ENCODE measurements at places on chromosomes 6 and 20. TPM values are rescaled to one million over a fixed set of nuclear protein-coding genes. Genes with fewer than 3 reads are reported as not detected.

DNA sequence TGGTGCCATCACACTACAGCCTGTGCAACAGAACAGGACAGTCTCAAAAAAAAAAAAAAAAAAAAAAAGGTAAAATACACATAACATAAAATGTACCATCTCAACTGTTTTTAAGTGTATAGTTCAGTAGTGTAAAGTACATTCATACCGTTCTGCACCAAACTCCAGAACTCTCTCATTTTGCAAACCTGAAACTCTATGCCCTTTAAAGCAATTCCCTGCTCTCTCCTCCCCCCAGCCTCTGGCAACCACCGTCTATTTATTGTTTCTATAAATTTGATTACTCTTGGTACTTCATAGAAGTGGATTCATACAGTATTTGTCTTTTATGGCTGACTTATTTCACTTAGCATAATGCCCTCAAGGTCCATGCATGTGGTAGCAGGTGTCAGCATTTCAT, 12.9 kb downstream of the RIPOR2 start:
- DNase-seq, result no peak

DNA sequence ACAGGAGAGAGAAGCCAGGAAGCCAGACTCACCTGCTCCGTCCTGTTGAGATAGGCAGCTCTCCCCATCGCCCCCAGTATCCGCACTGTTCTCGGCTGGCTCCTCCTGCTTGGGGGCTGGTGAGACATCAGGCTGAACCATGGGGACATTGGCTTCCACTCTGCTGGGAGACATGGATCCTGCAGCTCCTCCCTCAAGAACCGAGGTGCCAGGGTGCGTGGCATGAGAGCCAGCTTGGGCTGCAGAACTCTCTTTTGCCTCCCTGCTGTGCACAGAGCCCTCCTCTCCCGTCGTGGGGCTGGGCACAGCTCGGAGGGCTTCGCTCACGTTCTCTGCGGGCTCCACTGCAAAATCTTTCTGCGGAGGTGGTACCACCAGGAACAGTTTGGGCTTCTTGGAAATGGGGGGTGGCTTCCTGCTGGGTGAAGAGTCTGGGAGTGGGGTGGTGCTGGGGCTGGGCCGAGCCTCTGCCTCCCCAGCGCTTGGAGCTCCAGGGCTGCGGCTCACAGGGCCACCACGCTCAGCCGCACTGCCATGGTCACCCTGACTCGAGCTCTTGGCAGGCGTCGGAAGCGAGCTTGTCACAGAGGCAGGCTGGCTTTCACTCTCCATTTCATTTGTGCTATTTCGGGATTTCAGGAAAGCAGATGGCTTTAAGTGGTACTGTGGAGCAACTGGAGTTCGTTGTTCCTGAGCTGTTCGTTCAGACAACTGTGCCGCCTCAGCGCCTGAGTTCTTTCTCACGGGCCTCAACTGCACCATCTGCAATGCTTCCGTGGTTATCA, 26.5 kb downstream of the HEBP2 start:
- DNase-seq, result no peak

- DNase-seq, result no peak
These were observed 7.8 kb downstream of the NAA20 start for GRCh38 chr20:20024942-20025341.

- no peak for DNase-seq
These were observed 6.7 kb downstream of the HSF2 start for GRCh38 chr6:122406187-122406586.

Gene ADGB
- total RNA-seq, result not detected

Gene AIF1
- total RNA-seq, result not detected

Gene RPS6KA2
- total RNA-seq, result 120 TPM

Gene HLA-DPB1
- 10.3 TPM for total RNA-seq

Gene HRH3
- total RNA-seq, result not detected

Gene MEP1A
- not detected for total RNA-seq

Gene ID4
- total RNA-seq, result 0.04 TPM

Gene DDX43
- total RNA-seq, result 0.14 TPM

DNA sequence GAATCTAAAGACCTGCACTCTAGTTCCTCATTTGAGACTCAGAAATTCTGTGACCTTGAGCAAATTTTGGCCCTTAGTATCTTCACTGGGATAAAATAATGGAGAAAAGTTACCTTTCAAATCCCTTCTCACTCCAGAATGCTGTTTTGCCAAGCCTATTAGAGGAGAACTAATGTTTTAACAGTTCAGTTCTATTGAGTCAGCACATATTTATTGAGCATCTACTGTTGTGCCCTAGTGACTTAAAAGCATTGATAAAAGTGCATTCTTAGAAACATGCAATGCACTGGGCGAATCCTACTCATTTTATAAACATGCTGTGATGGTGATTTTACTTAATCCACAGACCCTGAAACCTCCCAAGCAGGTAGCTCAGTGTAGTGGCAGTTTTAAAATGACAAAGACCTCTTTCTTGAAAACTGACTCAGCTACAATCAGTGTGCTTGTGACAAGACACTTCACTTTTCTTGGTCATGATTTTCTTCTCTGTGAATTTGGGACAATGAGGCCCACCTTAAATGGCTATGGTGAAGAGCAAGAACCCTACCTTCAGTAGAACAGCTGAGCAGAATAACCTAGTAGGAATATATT, 312.0 kb downstream of the ALDH8A1 start:
- DNase-seq, result no peak

Gene GNMT
- 0.21 TPM for total RNA-seq

- no peak for DNase-seq
These were observed 175.4 kb upstream of the HDDC2 start for GRCh38 chr6:125477156-125477555.

Gene BTN1A1
- not detected for total RNA-seq

Gene OSTM1
- total RNA-seq, result 41.6 TPM

- no peak for DNase-seq
These were observed 164.9 kb upstream of the RREB1 start for GRCh38 chr6:6942831-6943230.

DNA sequence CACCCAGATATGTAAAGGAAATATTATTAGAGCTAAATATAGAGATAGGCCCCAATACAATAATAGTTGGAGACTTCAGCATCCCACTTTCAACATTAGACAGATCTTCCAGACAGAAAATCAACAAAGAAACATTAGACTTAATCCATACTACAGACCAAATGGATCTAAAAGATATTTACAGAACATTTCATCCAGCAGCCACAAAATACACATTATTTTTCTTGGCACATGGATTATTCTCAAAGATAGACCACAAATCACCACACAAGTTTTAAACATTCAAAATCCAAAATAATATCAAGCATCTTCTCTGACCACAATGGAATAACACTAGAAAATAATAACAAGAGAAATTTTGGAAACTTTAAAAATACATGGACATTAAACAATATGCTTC, 1159.1 kb upstream of the CITED2 start:
- no peak for DNase-seq

Gene SLC17A1
- total RNA-seq, result not detected

- no peak for DNase-seq
These were observed 173.2 kb downstream of the CDH26 start for GRCh38 chr20:60131375-60131774.

Gene PRL
- total RNA-seq, result not detected

Gene PCSK2
- not detected for total RNA-seq

DNA sequence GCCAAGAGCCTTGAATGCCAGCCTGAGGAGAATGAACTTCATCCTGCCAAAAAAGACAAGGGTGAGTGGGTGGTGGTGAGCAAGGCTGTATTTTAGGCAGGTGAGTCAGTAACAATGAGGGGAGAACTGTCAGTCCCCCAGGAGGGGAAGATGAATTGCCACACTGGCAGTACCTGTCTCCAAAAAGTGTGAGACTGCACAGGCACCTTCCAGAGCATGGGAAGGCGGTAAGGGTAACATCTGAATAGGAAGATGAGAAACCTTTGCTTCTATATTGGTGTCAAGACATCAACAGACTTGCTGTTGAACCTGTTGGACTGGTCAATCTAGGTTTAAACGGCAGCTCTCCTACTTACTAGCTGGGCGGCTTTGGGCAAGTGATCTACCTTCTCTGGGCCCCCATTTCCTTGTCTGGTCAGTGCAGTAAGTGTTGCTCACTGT, 30.9 kb downstream of the STK35 start:
- no peak for DNase-seq

GRCh38 chr20:2799271-2799670, 1.2 kb downstream of the CPXM1 start:
- no peak for DNase-seq

DNA sequence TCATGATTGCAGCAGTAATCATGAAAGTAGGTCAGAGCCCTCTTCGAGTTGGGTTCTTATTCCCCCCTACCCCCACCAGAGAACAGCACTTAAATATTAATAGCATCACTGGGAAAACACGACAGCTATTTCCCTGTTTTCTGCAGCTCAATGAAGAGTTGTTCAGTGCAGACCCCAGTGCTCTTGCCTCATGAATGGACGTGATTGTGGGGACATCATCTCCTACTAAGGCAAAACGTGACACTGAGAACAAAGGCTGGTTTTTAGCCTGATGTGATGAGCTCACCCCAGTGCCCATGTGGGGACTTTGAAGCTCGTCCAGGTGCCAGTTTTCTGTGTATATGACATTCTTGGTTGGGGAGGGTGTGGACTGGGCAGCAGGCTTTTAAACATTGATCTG, 105.9 kb downstream of the SLC35F1 start:
- no peak for DNase-seq

DNA sequence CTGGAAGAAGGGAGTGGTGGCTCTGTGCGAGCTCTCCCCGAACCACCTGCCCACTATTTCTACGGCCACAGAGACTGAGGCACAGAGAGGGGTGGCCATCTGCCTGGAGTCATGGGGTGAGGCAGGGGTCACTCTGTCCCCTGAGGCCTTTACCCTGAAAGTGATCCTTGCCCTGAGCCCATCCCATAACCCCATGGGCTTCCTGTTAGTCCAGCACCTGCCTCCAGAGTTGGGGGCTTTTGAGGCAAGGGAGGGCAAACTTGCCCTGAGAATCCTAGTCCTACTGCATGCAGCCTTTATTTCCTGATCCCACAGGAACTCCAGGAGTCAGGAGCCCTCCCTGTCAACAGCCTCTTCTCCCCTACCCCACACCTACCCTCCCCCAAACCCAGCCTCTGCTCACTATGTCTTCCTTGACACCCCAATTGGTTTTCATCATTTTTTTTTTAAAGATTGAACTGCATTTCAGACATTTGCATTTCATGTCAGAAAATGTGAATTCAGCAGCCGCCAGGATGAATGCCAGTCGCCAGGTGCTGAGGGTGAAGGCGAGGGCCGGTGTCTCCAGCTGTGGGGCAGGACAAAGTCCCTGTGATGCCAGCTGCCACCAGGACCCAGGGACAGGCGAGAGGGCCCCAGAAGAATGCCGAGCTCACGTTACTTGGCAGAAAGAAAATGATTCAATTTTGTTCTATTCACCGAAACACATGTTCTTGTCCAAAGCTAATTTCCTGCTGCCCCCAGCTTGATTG, 47.6 kb upstream of the NNAT start:
- no peak for DNase-seq

Gene CNBD2
- 3.8 TPM for total RNA-seq

Gene CLPSL2
- not detected for total RNA-seq

DNA sequence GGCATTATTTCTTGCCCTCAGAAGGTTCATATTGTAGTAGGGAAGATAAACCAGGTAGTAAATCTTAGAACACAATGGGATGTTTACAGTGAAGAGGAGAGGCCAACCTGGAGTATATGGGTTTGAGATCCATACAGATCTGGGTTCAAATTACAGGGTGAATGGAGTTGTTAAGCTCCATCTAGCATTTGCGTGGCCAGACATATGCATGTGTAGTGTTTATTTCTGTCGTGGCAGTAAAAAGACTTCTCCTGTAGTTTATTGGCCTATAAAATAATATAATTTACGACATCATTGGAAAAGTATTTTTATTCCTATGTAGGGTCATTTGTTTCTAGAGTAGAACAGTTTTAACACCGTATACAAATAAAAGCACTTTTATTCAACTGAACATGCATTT, 25.2 kb upstream of the TULP4 start:
- no peak for DNase-seq

DNA sequence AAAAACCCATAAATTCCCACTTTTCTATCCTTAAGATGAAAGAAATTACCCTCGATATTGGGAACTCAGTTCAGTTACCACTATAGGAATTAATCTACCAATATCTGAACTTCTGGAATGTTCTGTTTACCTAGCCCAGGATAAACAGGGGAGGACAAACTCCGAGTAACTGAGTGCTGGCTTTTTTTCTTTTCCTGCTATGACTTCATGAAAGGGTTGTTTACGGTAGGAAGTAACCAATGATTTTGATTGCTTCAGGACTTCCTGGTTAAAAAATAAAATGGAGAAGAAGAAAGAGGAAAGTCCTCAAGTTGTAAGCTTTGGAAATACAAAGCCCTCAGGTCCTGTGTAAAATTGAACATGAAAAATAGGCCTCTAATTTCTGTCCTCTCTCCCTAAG, 167.7 kb downstream of the ZNF217 start:
- no peak for DNase-seq

Gene UNC5CL
- 0.07 TPM for total RNA-seq

- no peak for DNase-seq
These were observed at the start of gene TCP11 for GRCh38 chr6:35141007-35141655. Gene TCP11, minus strand, starts transcription at chr6:35141339. Its CDS starts 469 bp downstream, at chr6:35140870.

DNA sequence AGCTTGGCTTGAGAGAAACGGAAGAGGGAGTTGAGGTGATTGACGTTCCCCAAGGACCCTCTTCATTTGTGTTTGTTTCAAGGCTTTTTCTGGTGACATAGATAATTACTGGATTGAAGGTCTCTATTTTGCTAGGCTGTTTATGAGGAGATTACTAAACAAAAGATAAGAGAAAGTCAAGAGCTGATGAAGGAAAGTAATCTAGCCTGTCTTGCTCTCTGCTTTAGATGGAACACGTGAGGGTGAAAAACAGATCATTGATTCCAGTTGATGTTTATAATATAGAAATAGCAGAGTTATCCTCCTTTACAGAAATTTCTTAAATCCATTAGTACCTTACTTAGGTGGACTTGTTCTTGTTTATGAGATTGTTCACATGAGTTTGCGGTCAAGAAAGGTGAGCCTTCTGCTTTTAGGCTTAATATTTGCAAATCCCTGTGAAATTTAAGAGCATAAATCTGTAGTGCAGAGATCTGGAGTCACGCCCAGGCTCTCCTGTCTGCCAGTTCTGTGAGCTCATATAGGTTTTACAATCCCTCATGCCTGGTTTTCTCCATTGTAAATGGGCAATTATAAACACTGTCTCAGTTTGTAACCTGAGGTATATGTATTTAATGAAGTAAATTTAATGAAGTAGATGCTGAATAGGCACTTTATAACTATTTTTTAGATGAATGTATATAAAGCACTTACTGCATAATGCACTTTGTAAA, 272.8 kb downstream of the NKAIN2 start:
- DNase-seq, result no peak

DNA sequence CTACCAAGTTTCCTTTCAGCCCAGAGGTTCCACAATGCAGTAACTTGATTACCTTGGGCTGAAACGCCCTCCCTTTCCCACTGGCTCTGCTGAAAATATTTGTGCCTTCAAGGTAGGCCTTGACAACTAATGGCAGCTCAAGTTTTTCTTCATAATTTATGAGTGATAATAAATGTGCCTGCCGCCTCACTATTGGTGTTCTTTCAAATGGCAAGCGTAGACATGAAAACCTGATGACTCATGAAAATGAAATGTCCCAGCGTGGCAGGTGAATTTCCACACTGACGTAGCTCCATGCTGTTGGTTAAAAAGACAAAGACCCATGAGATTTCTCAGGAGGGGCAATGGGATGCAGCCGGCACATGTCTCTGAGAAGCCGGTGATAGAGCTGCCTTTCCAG, 107.2 kb upstream of the GGTLC1 start:
- DNase-seq, result no peak

Gene SPDEF
- not detected for total RNA-seq

Gene SDC4
- total RNA-seq, result 32.4 TPM

- DNase-seq, result no peak
These were observed 235.4 kb upstream of the SLC35B3 start for GRCh38 chr6:8670792-8671191.

Gene MCCD1
- total RNA-seq, result not detected

- no peak for DNase-seq
These were observed 6.3 kb upstream of the FAM210B start for GRCh38 chr20:56352345-56353055.
